ENCODE measurements at places on chromosomes 3 and 15.

DNA sequence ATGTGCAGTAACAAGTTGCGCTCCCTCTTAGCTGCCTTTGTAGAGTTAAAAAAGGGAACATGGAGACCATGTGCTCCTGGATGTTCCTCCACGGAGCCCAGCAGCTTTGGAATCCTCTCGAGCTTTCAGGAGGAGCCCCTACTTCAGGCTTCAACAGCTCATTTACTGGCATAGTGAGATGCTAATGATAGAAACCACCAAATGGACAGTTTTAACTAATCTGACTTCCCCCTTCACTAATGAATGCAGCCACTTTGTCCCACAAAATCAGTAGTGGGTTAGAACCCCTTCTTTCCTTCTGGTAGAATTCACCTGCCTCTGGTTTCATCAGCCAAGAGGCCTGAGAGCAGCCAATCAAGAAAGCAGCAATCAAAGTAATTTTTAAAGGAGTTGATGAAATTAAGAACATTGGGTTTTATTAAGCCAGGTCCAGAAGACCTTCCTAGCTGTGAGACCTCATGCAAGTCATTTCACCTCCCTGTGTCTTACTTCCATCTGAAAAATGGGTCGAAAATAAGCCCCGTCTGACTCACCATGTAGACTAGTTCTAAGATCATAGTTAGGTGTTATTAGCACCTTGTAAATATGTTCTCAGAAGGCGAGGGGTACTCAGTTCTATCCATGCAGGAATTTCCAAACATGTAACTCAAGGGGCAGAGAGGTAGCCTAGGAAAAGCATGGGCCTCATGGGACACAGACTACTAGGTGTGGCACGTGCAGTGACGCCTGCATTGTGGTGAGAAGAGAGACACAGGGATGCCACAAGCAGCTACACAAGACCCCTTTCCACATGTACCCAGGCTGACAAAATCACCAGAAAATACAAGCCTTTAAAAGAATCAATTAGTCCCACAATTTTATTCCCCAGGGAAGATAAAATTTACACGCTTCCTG is 179.7 kb upstream of the LPP start:
- DNase-seq = no peak

- no peak for DNase-seq
These were observed 116.8 kb downstream of the EPHB1 start for GRCh38 chr3:134911586-134912548.

DNA sequence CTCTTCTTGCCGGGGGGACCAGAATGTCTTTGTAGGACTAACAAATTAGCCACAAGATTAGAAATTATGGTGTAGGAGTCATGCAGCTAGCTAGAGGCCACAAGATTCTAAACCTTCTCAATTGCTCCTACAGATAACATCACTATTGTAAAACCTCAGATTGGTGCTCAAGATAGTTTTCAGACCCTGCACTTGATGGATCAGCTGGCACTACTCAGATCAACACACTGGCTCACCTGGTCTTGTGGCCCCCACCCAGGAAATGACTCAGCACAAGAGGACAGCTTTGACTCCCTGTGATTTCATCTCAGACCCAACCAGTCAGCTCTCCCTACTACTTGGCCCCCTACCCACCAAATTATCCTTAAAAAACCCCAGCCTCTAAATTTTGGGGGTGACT is 124.1 kb upstream of the RASGRP1 start:
- peak; percentile 50 for DNase-seq

DNA sequence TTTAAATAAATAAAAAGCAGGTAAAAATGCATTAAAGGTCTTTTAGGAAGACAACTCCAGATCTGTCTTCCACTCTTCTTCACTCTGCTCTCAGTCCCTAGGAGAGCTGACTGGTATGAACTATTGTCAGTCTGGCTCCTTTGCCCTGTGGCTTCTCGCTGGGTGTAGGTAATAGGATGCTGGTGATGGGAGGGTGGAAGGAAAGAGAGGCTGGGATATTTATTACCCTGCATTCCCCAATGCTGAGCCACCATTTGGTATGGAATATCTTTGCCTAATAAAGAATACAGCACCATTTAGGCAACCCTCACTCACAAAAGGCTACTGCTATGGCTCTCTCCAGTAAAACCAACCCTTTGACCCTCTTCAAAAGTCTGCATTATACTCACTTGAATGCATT is 326.9 kb downstream of the CNTN3 start:
- no peak for DNase-seq

GRCh38 chr3:43870844-43871626 is 180.3 kb downstream of the ABHD5 start:
- DNase-seq = no peak

GRCh38 chr15:37204692-37205091 is 104.3 kb upstream of the MEIS2 start:
- DNase-seq = no peak

GRCh38 chr3:3628676-3629328 is 170.4 kb upstream of the LRRN1 start:
- no peak for DNase-seq

DNA sequence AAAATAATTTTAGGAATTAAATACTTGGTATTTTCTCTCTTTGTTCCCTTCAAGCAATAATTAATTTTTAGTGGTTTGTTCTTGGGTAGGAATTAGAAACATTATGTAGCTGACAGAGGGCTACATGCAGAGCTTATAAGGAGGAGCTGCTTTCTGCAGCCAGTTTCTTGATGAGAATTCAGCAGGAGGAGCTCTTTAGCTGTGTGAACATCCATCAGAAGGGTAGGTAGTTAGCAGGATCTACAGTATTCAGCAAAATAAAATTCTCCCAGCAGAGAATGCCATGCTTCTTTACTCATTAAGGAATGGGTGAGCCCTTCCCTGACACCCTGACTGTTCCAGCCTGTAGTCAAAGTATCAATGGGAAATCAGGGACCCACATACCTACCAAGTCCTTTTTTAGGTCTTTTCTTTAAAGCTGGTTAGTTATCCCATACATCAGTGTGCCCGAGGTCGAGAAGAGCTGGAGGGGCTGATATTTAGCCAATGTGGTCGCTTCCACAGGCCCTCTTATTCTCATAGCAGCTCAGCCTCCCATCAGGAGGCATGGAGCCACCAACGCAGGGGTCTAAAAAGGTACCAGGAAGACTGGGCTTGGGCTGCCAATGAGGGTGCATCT is 54.0 kb downstream of the KCNAB1 start:
- no peak for DNase-seq

DNA sequence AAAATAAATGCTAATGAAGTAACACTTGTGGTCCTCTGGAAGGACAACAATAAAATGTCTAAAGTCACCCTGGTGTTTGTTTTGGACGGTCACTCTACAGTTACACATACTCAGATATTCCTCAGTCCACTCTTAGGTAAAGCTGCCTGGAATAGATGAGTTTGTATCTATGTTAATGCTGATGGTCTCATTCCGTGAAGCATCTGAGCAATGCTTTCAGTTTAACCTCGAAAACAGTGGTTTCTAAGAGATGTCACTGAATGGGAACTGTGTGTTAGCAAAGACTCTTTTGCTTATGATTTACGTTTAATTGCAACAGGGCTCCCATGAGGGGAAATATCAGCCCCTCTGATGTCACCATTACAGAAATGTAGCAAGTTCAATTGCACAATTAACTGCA is 49.1 kb downstream of the FBN1 start:
- no peak for DNase-seq

DNA sequence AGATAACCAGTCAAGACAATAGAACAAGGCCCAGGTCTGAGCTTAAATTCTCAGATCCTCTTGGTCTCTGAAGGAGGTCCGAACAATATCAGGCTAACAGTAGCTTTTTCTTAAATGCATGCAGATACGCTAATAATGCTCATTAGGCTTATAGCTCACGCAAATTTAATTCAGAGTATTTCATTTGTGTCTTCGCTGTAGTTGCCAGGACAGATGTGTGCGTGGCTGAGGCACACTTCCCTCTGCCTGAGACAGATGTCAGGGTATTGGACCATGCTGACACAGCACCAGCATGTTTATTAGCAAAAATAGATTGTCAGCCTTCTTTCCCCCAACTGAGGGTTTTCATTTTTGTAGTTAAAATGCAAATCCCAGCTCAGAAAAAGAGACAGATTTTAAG is 102.9 kb upstream of the BFSP2 start:
- DNase-seq = no peak

DNA sequence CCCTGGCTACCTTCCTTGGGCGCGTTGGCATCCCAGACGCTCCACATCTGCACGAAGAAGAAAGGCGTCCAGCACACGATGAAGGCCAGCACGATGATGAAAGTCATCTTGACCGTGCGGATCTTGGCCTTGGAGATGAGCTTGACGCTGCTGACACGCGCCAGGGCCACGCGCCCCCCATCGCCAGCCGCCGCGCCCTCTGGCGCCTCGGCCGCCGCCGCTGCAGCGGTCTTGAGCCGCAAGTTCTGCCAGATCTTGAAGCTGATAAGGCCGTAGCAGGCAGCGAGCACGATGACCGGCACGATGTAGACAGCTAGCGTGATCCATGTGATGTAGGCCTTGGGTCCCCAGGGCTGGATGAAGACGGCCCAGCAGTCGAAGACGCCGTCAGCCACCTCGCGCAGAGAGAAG is 2.2 kb downstream of the OXTR start:
- no peak for DNase-seq

GRCh38 chr3:21216598-21216997 is 534.4 kb downstream of the ZNF385D start:
- DNase-seq = no peak

- no peak for DNase-seq
These were observed 5.9 kb upstream of the MLF1 start for GRCh38 chr3:158565076-158565475.

GRCh38 chr3:30493911-30494311 is 112.5 kb upstream of the TGFBR2 start:
- no peak for DNase-seq

DNA sequence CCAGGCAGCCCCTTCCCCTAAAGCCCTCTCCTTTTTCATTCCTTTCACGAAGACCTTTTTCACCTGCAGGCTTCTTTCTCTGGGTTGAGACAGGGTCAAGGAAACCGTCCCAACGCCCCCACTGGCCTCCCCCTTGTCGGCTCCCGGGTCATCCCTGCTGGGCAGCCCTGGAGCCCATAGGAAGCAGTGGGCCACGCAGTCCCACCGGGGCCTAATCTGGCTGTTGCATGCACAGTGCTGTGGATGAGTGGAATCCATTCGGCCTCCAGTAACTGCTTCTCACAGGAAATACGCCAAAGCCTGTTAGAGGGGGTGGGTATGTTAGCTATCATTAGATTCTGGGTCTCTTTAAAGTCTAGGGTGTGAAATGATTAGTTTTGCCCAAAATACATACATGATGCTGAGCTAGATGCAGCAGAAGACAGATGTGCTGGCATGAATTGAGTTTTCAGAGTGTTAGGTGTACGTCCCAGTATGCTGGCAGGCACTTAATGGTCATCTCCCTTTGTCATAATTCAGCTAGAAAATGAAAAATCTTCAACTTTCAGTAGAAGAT is 16.6 kb downstream of the LYSMD4 start:
- DNase-seq = no peak

- no peak for DNase-seq
These were observed 53.9 kb downstream of the MRPS25 start for GRCh38 chr3:15011174-15011573.

GRCh38 chr3:184773283-184774186 is 38.4 kb upstream of the VPS8 start:
- DNase-seq = no peak

- DNase-seq = no peak
These were observed 21.5 kb upstream of the CHD2 start for GRCh38 chr15:92878593-92879053.

- DNase-seq = no peak
These were observed 40.9 kb downstream of the SAMMSON start for GRCh38 chr3:70040386-70040785.

- no peak for DNase-seq
These were observed 192.2 kb upstream of the THRB start for GRCh38 chr3:24686808-24687207.

GRCh38 chr3:108222853-108223565 is 785 bp upstream of the IFT57 start:
- no peak for DNase-seq

- no peak for DNase-seq
These were observed 488.0 kb upstream of the ZNF385D start for GRCh38 chr3:22239011-22239410.

DNA sequence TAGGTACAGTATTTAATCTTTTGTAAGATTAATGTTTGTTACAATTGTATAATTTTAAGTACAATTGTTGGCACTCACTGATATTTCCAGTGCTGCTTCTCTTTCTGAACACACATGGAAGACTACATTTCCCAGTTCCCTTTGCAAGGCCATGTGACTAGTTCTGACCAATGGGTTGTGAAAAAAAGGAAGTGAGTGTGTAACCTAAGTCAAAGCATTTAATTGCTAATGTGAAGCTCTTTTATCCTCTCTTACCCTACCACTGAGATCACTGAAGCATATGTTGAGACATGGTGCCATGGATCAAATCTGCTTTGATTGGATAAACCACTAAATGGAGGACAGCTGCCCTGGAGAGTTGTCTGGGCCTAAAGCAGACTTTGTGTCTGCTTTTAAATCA is 83.9 kb upstream of the PLXND1 start:
- peak; percentile 44 for DNase-seq

GRCh38 chr15:74873756-74874424 is 725 bp upstream of the SCAMP2 start:
- no peak for DNase-seq

DNA sequence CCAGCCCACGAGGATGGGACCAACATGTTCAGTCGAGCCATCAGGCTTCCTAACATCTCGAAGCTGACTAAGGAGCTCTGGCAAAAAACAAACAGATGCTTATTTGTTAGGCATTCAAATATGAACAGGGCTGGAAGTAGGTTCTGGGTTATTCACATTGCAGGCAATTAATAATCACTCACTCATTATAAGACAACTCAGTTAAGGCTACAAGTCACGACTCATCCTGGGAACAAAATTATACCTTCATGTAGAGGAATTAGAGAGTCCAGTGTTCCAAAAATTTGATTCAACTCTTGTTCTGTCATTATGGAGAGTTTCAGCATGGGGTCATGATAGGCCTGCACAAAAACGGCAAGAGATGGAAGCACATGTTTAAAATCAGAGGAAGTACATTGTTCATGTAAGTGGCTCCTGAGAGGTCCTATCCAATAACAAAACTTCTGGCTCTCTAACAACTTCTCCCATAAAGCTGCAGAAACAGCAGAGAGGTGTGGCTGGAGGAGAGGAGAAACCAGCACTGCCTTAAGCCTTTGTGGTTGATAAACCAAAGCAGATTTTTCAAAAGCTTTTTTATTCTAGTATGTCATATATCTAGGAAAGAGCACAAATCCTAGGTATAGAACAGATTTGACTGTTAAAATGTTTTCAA is 50.6 kb downstream of the ARHGEF3 start:
- no peak for DNase-seq

- no peak for DNase-seq
These were observed 223.6 kb downstream of the CACNA2D3 start for GRCh38 chr3:54345847-54346375.

DNA sequence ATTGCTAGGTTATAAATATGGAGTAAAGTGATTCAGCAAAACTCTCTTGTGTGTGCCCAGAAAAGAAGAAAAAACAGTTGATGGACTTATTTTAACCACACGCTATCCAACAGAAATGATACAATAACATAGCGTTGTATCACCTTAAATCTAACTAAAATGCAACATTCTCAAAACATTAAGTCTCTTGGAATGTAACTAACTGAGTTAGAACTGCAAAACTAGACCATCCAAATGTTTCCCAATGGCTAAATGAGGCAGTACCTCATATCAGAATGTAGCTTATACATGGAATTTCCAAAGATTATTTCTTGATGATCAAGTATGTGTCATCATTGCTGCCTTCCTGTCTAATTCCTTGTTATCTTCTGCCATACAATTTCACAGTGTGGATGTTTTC is 187.9 kb downstream of the CNTN3 start:
- DNase-seq = no peak

GRCh38 chr3:11445883-11446282 is 173.7 kb downstream of the ATG7 start:
- no peak for DNase-seq
